Activated CD4-positive, alpha-beta T cell treated with anti-CD3 and anti-CD28 coated beads, Interleukin-2, amount 50 U/mL, for 24 hours (primary cell): ENCODE measurements at places on chromosomes 11 and 22.

DNA sequence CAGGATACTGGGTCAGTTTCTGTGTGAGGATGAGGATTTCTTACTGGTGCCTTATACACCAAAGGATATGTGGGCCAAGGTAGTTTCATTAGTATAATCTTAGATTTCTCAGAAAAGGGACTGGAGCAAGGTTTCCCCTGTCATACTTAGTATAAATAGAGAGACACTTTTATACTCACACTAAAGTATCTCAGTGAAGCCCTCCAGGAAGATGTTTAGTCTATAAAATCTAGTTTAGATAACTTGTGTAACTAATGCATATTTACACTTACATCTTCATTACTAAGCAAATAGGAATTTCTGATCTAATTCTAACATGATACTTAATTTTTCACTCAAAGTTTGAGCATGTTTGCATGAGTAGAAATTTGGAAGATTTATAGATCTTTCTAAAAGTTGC lies 11.1 kb downstream of the EMSY start:
- no peak for DNase-seq

- no peak for DNase-seq
Observed at GRCh38 chr11:72904016-72904415, 89.8 kb downstream of the ATG16L2 start.

- DNase-seq: no peak
Observed at GRCh38 chr11:45615182-45615792, 50.1 kb downstream of the CHST1 start.

- DNase-seq: no peak
Observed at GRCh38 chr22:36963302-36963701, 49.9 kb downstream of the CSF2RB start.

DNA sequence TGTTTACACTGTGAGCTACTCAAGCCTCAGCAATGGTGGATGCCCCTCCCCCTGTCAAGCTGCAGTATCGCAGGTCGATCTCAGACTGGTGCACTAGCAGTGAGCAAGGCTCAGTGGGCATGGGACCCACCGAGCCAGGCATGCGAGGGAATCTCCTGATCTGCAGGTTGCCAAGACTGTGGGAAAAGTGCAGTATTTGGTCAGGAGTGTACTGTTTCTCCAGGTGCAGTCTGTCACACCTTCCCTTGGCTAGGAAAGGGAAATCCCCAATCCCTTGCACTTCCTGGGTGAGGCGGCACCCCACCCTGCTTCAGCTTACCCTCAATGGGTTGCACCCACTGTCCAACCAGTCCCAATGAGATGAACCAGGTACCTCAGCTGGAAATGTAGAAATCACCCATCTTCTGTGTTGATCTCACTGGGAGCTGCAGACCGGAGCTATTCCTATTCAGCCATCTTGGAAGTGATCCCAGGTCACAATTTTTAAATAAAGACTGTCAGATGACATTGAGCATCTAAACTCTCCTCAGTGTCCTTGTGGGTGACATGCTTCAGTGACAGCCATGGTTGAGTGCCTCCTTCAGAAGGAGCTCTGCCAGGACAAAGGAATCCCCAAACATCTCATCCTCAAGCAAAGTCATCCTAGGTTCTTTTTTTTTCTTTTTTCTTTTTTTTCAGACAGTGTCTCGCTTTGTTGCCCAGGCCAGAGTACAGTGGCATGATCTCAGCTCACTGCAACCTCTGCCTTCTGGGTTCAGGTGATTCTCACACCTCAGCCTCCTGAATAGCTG lies 10.8 kb downstream of the SLC22A24 start:
- no peak for DNase-seq

DNA sequence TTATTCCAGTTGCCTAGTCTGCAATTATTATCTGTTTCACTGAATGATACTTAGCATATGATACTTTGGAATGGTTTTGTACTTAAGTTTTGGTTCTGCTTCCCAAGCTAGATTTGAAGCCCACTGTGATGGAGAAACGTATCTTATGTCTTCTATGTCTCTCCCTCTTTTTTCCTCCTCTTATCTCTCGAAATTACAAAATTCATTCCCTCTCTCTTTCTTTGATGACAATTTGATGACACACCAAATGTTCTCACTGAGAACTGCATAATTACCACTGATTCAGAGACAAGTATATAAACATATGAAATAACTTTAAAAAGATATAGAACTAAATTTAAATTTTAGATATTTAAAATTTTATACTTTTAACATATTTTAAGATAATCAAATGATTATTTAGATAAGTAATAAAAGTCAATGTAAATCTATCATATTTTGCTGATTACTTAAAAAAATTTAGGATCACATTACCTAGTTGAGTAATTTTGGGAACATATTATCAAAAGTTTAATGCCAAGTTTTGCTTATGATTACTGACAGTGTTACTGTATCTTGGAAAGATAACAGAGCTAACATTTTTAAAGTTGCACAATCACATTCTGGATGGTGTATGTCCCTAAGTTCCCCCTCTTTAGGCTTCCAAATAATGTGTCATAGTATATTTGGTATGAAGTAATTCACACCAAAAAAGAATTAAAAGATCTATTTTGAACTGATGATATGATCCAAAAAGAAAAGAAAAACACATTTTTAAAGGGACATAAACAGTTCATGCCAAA lies 255.3 kb downstream of the SBF2 start:
- DNase-seq: no peak

- no peak for DNase-seq
Observed at GRCh38 chr11:126436209-126436755, 80.8 kb downstream of the ST3GAL4 start.

- no peak for DNase-seq
Observed at GRCh38 chr11:74196781-74197486, 25.8 kb downstream of the PPME1 start.

- no peak for DNase-seq
Observed at GRCh38 chr11:36398231-36398953, 102.3 kb downstream of the PRR5L start.

DNA sequence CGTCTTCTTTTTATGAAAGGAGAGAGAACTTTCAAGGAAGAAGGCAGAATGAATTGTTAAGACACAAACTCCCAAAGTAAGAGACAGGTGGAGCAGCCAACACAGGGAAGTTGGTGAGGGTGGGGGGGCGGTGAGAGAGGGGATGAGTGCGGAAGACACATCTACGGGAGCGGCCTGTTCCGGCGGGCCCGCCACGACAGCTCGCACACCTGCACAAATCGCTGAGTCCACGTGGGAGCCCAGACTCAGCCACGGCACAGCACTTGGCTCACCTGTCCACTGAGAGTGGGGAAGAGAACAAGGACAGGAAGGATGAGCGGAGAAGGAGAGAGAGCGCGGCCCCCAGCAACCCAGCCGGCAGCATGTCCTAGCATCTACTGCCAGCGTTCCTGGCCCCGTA lies 331.1 kb downstream of the CADM1 start:
- no peak for DNase-seq

- peak; percentile 67 for DNase-seq
Observed at GRCh38 chr11:64207256-64208085, 950 bp downstream of the FERMT3 start.

GRCh38 chr22:33057363-33057995 lies 702 bp downstream of the SYN3 start:
- DNase-seq: no peak

- no peak for DNase-seq
Observed at GRCh38 chr11:21492931-21493330, 700.0 kb upstream of the ANO5 start.

DNA sequence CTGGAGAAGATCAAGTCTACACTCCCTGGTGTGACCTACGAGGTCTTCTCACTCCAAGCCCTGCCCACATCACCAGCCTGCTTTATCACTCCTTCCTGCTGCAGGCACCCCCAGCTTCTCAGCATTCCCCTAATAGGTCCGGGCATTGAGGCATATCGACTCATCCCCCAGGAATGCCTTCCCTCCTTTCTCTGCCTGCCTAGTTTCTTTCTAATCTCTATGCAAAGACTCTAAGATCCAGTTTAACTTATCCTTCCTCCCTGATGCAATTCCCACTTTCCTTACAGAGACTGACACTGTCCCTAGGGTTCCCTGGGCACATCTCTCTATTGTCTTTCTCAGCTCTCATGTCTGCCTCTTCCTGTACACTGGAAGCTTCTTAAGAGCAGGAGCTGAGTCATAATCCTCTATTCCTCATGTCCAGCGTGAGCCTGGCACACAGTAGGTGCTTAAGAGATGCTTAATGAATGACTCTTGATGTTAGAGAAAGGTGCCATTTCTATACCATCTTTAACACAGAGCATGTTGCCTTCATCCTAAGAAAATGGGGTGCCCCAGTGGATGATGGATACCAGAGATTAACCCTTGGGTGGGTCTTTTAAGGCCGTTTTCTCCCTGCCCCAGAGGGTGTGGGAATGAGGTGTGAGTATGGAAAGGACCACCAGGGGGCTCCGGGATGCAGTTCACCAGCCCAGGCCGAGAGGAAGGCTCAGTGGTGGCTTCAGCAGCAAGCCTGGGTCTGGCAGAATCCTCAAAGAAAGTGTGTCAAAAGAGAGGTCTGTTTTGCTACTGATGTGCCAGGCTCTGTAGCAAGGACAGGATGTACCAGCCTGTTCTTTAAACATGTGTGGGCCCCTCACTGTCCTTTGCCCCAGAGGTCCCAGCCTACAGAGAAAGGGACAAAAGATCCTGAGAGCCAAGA lies 34.7 kb downstream of the PARVA start:
- no peak for DNase-seq

DNA sequence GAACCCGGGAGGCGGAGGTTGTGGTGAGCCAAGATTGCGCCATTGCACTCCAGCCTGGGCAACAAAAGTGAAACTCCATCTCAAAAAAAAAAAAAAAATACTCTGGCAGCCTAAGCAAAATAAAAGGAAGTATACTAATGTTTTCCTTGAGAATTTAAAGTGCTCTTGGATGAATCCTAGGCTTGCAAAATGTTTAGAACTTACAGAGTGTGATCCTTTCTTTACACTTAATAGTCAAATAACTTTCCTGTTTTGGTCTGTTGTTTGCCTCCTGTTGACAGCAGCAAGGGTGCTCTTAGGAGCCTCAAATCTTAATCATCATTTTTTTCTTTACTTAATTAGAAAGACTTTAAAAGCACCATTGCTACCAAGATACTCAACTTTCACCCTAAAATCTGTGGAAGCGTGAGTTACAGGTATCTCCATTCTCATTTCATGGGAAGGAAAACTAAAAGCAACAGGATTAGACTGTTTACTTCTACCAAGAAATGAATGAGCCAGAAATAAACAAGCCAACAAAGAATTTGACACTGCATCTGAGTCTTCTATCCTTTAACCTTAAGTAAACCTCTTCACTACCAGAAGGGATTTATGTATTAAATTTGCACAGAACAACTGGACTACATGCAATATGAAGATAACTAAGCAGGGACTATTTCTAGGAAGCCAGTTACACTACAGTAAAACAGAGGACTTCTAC lies 38.7 kb upstream of the CRTAM start:
- DNase-seq: no peak

- no peak for DNase-seq
Observed at GRCh38 chr11:17573526-17573925, 26.5 kb downstream of the OTOG start.

- no peak for DNase-seq
Observed at GRCh38 chr11:96241331-96241841, 101.6 kb downstream of the MAML2 start.

DNA sequence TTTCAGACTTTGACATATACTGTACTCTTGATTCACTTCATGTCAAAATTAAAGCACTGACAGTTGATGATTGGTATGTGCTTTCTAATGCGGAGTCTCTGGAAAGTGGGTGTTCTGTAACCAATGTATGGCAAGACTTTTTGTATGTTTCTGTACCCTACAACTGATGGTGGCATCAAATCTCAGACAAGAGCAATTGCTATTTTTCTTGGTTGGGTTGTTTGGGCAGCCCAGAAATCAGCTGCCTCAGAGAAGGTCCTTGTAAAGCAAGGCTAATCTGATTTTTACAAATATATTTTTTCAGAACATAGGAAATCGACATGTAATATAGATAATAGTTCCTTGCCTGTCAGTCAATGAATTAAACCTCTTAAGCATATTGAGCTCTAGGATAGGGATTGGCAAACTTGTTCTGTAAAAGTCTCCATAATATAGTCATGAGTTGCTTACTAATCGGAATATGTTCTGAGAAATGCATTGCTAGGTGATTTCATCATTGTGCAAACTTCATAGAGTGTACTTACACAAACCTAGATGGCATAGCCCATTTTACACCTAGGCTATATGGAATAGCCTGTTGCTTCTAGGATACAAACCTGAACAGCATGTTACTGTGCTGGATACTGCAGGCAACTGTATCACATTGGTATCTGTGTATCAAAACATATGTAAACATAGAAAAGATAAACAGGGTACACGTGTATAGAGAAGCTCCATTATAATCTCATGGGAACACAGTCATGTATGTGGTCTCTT lies 10.2 kb upstream of the OOSP4A start:
- no peak for DNase-seq

- no peak for DNase-seq
Observed at GRCh38 chr11:12088047-12088481, 22.3 kb upstream of the MICAL2 start.

DNA sequence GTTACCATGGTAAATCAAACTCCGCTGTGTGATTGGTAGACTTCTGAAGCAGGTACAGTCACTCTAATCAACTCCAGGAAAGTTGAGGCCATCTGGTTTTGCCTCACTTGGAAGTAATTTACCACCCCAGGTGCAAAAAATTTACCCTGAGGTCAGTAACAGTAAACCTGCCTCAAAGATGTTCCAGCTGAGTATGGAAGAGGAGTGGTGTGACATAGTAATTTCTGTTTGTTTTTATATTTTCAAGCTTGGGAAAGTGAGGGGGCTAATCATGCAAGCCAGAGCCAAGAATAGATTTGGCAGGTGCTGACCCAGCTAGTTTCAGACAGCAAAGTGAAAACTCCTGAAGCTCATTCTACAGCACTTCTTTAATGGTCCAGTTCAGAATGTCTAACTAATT lies 691.6 kb downstream of the NTM start:
- no peak for DNase-seq

DNA sequence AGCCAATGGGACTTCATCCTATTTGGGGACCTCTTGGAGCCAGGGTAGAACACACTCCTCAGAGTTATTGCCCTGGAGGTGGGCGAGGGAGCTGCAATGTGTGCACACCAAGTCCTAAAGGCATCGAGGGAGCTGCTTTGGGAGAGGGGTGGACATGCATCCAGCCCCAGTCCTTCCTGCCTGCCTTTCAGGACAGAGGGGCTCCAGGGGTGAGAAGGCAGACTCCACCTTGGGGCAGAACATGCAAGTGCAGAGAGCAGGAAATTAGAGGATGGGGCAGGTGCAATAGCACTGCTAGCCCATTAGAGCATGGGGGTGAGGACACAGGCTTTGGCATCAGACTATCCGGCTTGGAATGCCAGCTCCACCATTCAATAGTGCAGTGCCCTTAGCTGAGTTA lies 288.5 kb downstream of the OPCML start:
- no peak for DNase-seq
